Activated T-cell treated with anti-CD3 and anti-CD28 coated beads for 1 hour (primary cell): ENCODE measurements at places on chromosomes 13 and 19.

DNA sequence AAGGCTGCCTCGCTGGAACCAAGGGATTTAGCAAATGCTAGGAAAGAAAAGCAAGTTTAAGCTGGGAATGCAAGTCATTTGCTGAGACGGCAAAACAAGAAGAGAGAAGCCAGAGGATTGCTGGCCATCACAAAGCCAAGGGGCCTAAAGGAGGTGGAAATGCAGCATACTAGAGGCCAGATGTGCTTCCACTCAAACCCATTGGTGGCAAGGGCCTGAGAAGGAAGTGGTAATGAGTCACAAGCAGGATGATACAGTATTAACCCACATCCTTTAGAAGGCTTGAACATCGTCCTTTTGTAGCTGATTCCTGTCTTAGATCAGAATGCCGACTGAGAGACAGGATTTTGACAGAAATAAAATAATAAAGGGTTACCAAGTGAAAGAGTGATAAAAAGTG lies 68.2 kb downstream of the ITGBL1 start:
- no peak for DNase-seq

DNA sequence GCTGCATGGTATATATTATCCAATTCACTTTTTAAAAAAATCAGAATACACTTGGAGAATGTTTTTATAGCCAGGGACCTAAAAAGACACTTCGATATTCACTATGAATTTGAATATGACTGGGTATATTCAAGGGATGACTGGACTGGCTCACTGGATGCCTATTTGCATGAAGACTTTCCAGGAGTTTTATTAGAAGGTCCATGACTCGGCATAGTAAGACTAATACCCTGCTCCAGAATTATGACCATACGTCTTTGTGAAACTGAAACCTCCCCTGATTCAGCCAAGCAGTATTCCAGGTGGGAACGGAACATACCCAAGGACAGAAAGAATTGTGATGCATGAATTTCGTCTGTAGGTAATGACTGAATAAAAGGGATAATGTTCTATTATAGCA lies 3.9 kb upstream of the FAM216B start:
- no peak for DNase-seq

DNA sequence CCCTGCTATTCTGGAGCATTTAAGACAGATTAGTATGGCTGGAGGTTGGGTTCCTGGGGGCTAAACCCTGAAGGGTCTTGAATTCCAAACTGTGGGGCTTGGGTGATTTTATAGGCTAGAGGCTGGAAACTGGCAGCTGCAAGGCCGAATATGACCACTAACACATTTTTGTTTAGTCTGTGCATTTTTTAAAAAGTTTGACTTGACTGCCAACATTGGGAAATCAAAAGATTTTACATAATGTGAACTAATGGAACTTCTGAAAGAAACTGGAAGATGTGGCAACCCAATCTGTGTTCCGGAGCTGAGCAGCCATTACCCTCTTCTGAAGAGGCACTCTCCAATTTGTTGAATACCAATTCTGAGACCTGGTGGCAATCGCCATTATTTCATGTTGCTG lies 5.1 kb downstream of the ZNF784 start:
- no peak for DNase-seq

- DNase-seq = no peak
These were observed 23.5 kb upstream of the GARRE1 start for GRCh38 chr19:34230820-34231219.

GRCh38 chr13:68550330-68550729 lies 1320.2 kb upstream of the PCDH9 start:
- DNase-seq = no peak

DNA sequence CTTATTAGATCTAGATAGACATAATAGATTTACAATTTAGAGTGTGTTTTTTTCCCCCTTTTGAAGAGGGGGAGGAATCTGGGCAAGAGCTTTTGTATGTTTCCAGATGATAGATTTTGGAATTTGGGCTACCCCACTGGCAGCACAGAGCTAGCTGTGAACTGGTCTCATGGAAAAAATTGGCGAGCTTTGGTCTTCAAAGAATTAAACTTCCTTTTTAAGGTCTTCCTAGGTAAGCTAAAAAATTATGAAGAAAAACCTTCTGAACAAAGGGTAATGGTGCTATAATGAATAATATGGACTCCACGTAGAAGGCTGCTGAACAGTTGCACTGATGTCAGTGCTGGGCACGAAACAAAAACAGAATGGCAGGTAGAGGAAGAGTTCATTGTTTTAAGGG lies 109.3 kb downstream of the ZIC5 start:
- DNase-seq = no peak
